ENCODE measurements at places on chromosomes 6 and 20.
A peak's percentile ranks its signal among the peaks of the same experiment; 100 is the strongest.

- DNase-seq: peak; percentile 60
These were observed 28.5 kb upstream of the ZNF831 start for GRCh38 chr20:59135093-59135492.

- no peak for DNase-seq
These were observed 348.5 kb downstream of the PLCB1 start for GRCh38 chr20:8480597-8480996.

GRCh38 chr6:51472745-51473487, 614.5 kb downstream of the PKHD1 start:
- DNase-seq: peak; percentile 98

- no peak for DNase-seq
These were observed 375.9 kb upstream of the TSHZ2 start for GRCh38 chr20:52596256-52596655.

GRCh38 chr6:98777762-98778161, 56.6 kb upstream of the POU3F2 start:
- no peak for DNase-seq

DNA sequence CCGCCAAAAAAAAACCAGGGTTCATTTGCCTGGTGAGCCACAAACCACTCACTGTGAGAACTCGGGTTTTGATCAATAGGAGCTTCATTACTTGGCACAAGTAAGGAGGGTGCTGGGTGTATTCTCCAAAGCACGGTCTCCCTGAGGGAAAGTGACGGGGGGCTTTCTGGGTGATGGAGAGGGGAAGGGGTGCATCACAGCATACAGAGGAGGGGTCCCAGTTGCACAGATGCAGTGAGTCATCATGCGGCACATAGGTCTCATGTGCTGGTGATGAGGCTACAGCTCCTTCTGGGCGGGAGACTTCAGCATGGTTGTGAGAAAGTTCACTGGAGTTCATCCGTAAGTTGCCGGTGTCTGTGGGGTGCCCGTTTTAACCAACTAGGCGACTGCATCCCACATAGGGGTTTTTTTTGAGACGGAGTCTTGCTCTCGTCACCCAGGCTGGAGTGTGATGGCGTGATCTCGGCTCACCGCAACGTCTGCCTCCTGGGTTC, 36.2 kb downstream of the SUN5 start:
- no peak for DNase-seq

DNA sequence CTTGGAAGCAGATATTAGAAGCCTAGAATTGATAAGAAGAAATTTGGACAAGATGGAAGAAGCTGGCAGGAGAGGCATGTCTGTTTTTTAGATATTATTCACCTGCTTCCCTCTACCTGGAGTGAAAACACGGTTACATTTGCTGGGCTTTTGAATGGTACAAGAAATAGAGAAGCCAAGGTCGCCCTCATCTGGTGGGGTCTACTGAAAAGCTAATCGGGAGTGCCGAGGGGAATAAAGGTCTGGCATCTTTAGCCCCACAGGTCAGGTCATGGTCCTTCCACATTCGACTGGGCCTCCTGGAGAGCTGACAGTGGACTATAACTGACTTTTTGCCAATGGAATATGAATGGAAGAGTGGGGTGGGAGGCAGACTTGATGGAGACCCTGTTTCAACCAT, 4.6 kb upstream of the C2 start:
- no peak for DNase-seq

DNA sequence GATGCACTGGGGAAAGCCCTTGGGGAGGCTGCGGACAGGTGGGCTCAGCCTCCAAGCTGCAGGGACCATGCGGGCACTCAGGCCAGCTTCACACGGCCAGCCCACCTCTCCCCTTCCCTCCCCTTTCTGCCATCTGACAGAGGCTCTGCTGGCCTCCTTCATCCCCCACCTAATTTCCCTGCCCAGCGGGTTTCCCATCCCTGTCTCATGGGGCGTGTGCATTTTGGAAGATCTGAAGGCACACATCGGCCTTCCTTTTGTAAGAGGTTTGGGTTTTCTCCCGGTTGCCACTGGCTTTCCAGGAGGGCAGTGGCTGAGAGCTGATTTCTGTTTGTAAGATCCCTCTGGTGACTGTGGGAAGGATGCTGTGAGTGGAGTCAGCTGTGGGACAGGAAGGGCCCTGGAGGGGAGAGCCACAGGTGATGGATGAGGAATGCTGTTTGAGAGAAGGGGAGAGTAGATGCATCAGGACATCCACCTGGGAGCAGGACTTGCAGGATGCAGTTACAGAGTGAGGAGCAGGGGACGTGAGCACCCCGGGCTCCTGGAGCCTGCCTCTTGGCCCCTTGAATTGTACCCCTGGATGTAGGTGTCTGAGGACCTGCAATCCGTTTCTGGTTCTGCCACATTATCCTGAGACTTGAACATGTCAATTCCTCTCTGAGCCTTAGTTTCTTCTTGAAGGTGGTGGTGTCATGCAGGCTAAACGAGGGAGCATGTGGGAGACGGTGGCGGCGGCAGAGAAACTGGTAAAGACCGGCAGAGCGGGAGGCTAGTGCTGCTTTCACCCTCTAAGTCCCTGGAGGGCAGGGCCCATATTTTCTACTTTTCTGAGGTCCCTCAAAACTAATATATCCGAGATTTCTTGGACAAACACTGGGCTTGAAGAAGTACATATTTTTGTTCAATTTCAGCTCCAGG, 5.9 kb upstream of the TUBB1 start:
- DNase-seq: no peak

DNA sequence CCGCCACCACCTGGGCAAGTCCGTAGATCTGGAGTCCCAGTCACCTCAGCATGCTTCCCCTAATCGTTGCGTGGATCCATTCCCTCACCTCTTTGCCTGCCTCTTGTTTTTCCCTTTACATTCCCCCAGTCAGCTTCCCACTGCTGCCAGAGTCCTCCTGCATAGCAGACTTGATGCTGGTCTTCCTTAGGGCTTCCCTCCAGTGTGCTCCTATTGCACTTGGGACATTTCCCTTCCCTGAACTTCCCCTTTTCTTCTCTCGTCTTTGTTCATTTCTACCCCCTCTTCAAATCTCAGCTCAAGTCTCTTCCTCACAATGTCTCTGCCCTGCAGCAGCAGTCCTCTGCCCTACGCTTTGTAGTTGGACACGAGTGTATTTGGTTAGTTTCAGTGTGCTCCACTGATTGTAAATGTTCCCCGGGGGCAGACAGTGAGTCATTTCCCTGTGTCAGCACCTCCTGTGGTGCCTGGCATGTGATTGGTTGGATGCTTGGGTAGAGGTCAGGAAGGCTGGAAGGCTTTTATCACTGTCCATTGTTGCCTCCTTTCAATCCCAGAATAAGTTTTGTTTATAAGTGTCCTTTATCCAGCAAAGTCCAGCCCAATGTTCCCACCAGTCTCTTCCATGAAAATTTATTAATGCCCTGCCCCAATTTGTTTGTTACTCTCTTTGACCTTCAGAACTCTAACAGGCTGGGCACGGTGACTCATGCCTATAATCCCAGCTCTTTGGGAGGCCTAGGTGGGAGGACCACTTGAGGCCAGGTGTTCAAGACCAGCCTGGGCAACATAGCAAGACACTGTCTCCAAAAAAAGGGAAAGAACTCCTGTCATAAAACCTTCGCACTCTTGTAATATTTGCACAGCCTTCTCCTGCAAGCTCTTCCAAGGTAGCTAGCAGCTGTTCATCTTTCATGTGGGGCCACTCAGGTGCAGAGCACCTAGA, 38.3 kb downstream of the FAM120B start:
- DNase-seq: peak; percentile 69

GRCh38 chr6:28395918-28396317, 3.6 kb downstream of the ZSCAN12 start:
- no peak for DNase-seq

DNA sequence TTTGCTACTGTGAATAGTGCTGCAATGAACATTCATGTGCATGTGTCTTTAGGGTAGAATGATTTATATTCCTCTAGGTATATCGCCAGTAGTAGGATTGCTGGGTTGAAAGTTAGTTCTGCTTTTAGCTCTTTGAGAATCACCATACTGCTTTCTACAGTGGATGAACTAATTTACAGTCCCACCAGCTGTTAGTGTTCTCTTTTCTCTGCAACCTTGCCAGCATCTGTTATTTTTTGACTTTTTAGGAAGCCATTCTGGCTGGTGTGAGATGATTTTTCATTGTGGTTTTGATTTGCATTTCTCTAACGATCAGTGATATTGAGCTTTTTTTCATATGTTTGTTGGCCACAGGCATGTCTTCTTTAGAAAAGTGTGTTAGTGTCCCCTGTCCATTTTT, 40.0 kb downstream of the PLG start:
- no peak for DNase-seq

DNA sequence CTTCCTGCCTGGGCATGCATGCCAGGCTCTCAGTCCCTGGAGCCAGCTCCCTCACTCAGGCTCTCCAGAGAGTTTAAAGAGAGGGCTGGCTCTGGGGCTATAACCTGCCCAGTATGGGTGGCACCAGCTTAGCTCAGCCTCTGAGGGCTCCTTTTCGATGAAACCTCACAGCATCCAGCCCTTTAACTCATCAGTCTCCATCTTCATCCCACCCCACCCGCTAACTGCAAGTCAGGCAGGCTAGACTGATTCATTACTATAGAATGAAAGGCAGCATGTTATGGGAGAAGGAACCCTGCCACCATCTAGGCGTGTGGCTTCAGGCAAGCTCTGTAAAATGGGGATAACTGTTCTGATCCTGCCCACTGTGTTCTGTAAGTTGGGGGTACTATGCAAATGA, 53.5 kb downstream of the RAB44 start:
- peak; percentile 60 for DNase-seq

DNA sequence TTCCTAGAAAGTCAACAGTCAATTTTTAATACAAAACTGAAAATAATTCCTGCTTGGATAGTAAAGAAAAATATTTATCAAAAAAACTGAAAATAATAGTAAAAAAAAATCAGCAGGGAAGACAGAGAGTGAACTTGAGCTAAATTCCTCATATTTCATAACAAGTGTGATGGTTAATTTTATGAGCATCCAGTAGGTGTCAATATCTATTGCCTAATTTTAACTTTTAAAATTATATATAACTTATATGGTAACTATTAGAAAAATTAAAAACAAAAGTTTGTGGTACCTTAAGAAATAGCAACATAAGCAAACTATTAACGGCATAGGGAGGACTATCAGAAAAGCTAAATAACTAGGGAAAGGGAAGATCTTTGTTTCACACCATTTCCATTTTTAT, 2.1 kb downstream of the EPM2A start:
- DNase-seq: no peak

- DNase-seq: peak; percentile 41
These were observed 7.7 kb downstream of the ADGRF1 start for GRCh38 chr6:47034421-47034820.

- DNase-seq: no peak
These were observed 441.3 kb downstream of the CDC5L start for GRCh38 chr6:44828780-44829179.

DNA sequence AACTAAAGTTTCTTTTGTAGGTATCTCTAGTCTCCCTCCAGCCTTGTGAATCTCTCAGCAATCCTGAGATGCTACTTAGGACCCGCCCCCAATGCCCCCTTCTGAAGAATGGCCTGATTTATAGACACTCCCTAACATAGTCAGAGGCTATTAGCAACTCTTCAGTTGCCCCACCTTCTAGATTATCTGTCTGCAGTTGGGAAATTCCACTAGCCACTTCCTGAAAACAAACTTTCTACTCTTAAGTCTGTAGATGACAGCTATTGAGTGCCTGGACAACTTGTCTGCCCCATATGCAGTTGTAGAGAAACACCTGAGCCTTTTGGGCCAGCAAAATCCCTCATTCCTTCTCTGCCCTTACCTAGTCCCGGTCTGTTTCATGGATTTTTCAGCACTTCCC, 188.2 kb upstream of the PREP start:
- peak; percentile 89 for DNase-seq

DNA sequence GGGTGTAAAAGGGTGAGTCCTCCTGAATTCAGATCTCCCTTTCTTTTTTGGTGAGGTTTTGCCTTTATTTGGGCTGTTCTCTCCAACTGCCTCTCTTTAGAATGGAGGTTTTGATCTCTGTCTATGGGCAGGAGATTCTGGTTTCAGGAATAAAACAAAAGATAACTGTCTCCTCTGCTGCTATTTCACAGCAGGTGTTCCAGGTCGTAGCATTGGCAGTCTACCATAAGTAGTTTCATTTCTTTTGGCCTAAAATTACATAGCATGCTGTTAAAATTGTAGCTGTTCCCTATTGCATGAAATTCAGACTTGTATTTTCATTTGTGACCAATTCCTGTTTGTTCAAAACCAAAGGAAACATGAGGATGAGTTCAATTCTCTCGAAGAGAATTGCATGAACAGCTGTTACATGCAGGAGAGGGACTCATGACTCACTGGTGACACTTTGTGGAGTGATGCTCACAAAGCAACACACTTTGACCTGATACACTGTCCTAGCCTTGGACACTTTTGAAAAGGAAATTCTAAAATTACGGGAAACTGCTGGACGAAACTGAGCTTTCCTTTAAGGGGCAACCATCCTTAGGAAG, 76.8 kb upstream of the SIRPG start:
- peak; percentile 40 for DNase-seq

GRCh38 chr6:2047855-2048254, 197.6 kb downstream of the GMDS start:
- peak; percentile 28 for DNase-seq

DNA sequence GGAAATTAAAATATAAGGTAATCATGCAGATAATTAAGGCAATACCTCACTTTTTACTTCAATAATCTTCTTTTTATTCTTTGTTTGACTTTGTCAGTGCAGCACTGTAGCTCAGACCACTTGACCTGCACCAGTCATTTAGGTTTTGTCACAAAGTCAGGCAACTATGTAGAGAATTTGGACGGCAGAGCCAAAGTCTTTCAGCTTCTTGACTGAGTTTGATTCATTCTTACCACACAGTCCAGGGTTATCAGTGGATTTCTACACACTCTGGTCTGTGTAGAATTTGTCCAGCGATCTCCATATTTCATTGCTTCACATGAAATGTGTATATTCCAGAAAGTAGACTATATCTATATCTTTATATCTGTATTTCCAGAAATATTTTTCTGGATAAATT, 107.3 kb downstream of the TFAP2B start:
- DNase-seq: no peak

GRCh38 chr6:167683028-167683862, 143.5 kb upstream of the AFDN start:
- DNase-seq: peak; percentile 15

DNA sequence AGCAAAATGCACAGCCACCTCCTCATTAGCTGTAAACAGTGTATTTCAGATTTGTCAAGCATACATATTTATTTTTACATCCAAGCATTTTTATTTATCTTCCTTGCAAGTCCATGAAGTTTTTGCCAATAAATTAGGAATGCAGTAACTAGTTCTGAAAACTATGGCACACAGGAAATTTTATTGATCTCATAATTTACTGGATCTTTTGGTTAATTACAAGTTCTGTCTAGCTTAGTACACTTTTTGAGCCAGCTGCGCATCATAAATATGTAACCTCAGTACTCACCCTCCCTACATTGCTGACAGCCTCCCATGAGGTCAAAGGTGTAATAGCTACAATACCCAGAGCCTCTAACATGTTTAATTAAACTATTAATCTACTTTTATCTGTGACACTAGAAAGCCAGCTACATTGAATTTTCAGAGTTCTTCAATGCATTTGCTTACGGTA, 898.2 kb downstream of the KIF16B start:
- DNase-seq: no peak

- DNase-seq: no peak
These were observed 4.7 kb downstream of the PPP1R18 start for GRCh38 chr6:30681766-30682142.

Measured in bronchial epithelial cell (primary cell).